ENCODE measurements at places on chromosomes 3 and 15. TPM values are rescaled to one million over a fixed set of nuclear protein-coding genes. Genes with fewer than 3 reads are reported as not detected.

DNA sequence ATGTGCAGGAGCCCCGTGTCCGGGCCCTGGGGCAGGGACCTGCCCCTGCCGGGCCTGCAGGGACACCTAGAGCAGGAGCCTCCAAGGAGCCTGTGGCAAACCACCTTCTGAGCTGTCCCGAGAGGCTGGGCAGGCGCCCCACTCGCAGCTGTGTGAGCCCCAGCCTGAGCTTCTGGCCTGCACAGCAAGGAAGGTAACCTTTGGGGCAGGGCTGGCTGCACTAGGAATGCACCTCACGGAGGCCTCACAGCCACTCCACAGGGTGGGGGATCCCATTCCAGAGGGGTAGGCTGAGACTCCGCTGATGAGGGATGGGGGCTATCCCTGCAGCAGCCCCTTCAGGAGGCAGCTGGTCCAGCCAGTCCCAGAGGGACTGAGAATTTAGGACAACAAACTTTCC, 68.1 kb downstream of the DNAJB8 start:
- no peak for DNase-seq

- DNase-seq = no peak
Measured at GRCh38 chr3:108079877-108080276, 11.0 kb downstream of the CD47 start.

DNA sequence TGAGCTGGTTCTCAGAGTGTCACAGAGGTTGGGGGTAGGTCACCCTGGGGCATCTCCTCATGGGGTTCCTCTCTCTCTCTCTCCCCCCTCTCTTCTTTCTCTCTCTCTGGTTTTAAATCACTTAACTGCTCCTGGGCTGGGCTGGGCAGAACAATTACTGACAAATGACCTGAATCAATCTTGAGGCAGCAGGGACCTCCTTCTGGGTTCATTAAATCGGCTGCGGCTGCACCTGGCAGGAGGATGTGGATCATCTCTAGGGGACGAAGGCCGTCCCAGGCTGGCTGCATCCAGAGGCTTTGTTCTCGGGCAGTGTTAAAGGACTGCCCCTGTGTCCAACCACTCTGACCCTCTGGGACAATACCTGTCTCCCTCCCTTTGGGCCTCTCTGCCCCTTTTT, 143.1 kb downstream of the TLE3 start:
- DNase-seq = no peak

DNA sequence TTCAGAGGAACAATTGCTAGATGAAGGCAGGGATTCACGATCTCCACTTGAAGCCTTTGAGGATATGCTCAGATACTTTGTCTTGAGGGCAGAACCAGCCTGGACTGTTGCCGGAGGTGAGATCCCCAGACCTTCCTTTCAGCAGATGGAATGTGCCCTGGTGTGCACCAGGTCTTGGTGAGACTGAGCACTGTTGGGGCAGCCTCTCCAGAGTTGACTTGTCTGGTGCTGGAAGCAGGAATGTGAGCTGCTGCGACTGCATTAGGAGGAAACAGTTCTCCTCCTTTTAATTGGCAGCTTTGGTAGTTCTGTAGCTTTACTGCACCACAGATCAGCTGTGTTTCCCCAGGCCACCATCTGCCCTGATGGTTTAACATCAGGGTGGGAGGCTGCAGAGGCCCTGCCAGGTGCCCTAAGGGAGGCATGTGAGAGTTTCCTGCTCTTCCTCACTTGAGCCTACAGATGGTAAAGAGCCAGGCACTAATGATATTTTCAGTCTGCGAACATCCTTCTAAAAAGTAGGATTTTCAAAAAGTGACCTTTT, 58.5 kb downstream of the CTDSPL start:
- no peak for DNase-seq

- no peak for DNase-seq
Measured at GRCh38 chr3:13318626-13319470, 101.3 kb downstream of the NUP210 start.

GRCh38 chr15:77966540-77967234, 110.8 kb downstream of the TBC1D2B start:
- DNase-seq = no peak

DNA sequence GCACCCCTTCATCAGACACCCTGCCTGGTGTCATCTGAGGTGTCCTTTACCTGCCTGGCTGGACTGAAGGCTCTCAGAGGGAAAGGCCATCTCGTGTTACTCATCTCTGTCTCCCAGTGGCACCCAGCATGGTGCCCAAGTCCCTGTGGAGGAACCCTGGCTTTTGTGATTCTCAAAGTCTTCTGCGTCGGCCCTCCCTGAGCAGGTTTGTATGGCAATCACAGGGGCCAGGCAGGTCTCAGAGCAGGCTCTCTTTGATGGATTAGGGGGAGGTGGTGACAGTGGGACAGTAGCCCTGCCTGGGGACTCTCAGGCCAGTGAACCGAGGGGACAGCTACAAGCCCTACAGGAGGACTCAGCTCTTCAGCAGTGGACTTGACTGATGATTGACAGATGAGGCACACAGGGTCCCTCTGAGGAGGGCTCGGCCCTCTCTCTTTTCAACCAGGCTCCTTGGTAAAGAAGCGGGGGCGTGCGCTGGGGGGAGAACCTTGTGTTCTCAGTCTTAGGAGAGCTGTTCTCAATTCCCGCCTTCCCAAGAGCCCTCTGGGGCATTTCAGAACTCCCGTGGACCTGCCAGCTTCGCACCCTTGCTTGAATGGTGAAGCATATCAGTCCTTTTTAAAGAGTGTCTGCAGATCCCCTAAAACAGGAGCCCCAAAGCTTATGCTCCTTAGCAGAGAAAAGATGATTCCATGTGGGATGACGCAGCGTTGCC, 108.3 kb downstream of the VGLL4 start:
- no peak for DNase-seq

GRCh38 chr3:111668888-111669488, 73.8 kb upstream of the ZBED2 start:
- no peak for DNase-seq

The HYAL1 gene
- 66.5 TPM for total RNA-seq

The KY gene
- total RNA-seq = 13.7 TPM

Data from Right ventricle myocardium superior (tissue), 1 donor.